Aorta (tissue), 5 donors: ENCODE measurements at places on chromosomes 13 and 19. TPM values are rescaled to one million over a fixed set of nuclear protein-coding genes. Genes with fewer than 3 reads are reported as not detected.
A peak's percentile ranks its signal among the peaks of the same experiment; 100 is the strongest.

MUC16 gene
- 0.45 TPM for total RNA-seq

LIG4 gene
- 10.3 TPM for total RNA-seq

- DNase-seq: peak; percentile 52
These were observed 15.5 kb upstream of the ZNF14 start for GRCh38 chr19:19748249-19748938.

- no peak for DNase-seq
These were observed 113.8 kb downstream of the SLITRK6 start for GRCh38 chr13:85685436-85685835.

GRCh38 chr13:103145442-103145841 is 79.2 kb upstream of the SLC10A2 start:
- DNase-seq: no peak

GRCh38 chr13:113500530-113501265 is 10.2 kb upstream of the DCUN1D2 start:
- no peak for DNase-seq

DNA sequence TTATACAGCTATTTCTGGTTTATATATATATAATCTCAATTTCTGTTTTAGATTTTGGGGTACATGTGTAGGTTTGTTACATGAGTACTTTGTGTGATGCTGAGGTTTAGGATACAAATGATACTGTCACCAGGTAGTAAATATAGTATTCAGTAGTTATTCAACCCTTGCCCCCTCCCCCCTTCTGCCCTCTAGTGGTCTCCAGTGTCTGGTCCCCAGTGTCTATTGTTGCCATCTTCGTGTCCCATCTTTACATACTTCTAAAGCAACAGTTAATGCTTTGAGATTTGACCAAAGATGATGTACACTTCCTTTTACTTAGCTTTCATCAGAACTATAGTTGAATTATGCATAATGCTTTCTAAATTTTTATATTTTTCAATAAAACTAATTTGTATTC is 1623.4 kb upstream of the PRR20A start:
- no peak for DNase-seq

DNA sequence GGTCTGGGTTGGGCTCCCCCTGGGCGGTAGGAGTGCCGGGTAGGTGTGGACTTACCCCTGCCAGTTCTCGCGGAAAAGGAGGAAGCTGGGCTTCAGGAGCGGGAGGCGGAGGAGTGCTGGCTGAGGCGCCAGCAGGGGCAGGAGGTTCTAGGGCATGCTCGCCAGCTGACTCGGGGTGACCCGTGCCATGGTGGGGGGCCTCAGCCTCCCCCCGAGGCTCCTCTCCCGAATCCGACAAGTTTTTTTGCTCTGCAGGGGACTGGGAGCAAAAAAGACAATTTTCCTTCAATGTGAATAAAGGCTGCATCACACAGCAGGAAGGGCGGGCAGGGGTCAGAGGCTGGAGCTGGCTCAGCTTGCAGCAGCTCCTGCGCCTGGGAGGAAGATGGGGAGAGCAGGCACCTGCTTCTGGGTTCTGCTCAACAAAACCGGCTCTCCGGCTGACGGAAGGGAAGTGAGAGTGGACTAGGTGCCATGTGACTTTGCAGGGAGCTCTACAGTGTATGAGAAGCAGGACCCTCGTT is 26.5 kb downstream of the RANBP3 start:
- peak; percentile 69 for DNase-seq

DNA sequence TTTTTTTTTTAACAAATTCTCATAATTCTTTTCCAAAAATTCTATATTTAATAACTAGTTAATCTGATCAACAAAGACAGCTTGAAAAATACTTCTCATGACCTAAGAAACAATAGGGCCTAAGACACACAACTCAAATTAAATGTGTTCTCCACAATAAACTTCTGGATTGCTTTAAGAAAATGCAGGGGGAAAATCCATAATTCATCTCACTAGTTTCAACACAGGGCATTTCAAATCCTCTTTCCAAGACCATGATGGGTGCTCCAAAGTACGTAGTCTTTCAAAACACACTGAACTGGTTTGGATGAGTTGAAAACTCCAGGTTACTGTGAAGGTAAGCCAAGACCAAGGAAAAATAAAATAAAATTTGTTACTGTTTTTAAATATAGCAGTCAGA is 62.6 kb downstream of the DCLK1 start:
- no peak for DNase-seq
